CD4-positive, alpha-beta T cell treated with Interleukin-2 at 100 ng/mL for 4 hours (primary cell): ENCODE measurements at places on chromosomes 3 and 15.

GRCh38 chr3:196763179-196763578 lies 23.5 kb downstream of the PAK2 start:
- no peak for DNase-seq

GRCh38 chr15:68053701-68054627 lies at the start of gene PIAS1:
Gene PIAS1, plus strand, starts transcription at chr15:68054315. Its CDS starts 12 bp downstream, at chr15:68054327.
- DNase-seq, result peak; percentile 94

DNA sequence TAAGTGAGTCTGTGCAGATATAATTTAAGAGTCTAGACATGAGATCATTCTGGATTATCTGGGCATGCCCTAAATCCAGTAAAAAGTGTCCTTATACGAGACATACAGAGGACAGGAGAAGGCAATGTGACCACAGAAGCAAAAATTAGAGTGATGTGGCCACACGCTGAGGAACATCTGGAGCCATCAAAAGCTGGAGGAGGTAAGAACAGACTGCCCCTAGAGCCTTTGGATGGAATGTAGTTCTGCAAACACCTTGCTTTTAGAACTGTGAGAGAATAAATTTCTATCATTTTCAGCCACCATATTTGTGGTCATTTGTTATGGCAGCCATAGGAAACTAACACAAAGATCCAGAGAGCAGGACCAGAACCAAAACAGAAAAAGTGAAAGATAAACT lies 41.0 kb downstream of the CD200 start:
- no peak for DNase-seq

GRCh38 chr3:182621435-182622240 lies 171.7 kb upstream of the ATP11B start:
- DNase-seq, result no peak

GRCh38 chr15:23565395-23566070 lies at the start of gene MKRN3:
Gene MKRN3, plus strand, starts transcription at chr15:23565674. Its CDS starts 109 bp downstream, at chr15:23565783.
- peak; percentile 17 for DNase-seq

GRCh38 chr3:136305879-136306278 lies 55.7 kb downstream of the PCCB start:
- DNase-seq, result no peak

DNA sequence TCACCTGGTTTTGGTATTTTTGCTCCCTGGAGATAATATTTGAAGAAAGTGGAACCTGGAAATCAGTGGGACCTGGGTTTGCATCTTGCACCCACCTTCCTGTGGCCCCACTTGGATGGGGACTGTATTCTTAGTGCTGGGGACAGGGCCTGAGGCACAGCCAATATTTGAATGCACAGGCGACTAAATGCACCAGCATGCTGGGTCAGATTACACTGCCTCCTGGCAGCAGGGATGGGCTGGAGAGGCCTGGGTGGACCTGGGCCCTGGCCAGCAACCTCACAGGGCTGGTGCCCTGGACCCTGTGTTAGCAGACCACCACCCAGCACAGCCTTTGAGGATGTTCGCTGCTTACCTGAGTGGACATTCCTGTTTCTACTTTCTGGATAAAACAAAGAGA lies 10.5 kb downstream of the ITIH4 start:
- no peak for DNase-seq

DNA sequence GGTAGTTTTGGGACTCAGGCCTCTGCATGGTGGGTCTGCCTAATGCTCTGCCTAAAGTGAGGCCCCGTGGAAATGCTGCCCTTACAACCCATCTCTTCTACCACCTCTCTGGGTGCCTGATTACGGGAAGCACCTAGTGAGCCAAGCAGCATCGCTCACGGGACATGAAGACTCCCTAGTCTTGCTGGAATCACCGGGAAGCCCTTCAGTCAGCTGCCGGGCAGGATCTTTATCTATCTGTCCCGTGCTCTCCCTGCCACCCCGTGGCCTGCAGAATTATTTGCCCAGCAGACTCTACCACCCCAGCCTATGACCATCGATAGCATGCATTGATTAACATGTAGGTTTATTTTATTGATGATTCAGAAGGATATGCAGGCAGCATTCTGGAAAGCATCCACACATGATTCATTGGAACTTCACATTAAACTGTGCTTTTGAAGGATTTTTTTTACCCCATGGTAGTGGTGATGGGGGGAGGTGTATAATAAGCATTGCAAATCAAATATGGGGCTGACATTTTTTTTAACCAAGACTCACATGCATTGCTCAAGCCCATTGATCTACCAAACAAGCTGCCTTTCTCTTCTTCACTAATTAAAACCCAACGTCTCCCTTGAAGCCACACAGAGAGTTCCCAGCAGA lies 63.1 kb downstream of the ATP2B2 start:
- DNase-seq, result no peak

- DNase-seq, result no peak
Observed at GRCh38 chr3:134922866-134923265, 127.8 kb downstream of the EPHB1 start.

- no peak for DNase-seq
Observed at GRCh38 chr3:18288243-18288642, 136.9 kb downstream of the SATB1 start.
